Activated CD4-positive, alpha-beta T cell treated with anti-CD3 and anti-CD28 coated beads, Interleukin-2, amount 10 ng/mL, durations not matched to agents 24 days and 14 days (primary cell): ENCODE measurements at places on chromosomes 5 and 9.

DNA sequence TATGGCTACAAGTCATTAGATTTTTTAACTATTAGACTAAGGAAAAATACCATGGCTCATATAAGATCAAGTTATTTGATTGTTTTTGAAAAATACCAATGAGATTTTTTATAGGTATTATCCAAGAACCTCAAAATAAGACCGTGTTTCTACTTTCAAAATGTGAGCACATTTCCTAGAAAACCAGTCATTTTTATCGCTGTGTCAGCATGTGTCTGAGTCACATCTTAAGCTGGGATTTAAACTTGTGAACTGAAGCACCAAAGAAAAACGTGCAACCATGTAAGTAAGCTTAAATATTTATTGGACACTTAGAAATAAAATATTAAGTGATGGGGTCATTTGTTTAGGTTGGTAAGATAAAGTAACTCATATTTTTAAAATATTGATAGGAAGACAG is 1676.0 kb upstream of the NUDT12 start:
- no peak for DNase-seq

DNA sequence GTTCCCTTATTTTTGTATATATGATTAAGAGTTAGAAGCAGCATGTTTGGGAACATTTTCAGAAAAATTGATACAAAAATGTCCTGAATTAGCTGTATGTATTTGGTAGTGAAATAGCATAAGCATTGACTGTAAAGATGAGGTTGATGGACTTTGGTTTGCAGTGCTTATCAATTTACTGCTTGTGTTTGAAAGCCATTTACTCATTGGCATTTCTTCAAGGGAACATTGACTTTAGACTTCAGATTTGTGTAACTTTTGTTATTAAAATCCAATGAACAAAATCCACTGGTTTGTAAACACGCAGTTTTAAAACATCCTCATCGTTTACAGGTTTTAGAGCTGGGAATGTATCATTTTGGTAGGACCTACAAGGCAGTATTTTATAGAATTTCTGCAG is 61.3 kb downstream of the KDM4C start:
- no peak for DNase-seq

DNA sequence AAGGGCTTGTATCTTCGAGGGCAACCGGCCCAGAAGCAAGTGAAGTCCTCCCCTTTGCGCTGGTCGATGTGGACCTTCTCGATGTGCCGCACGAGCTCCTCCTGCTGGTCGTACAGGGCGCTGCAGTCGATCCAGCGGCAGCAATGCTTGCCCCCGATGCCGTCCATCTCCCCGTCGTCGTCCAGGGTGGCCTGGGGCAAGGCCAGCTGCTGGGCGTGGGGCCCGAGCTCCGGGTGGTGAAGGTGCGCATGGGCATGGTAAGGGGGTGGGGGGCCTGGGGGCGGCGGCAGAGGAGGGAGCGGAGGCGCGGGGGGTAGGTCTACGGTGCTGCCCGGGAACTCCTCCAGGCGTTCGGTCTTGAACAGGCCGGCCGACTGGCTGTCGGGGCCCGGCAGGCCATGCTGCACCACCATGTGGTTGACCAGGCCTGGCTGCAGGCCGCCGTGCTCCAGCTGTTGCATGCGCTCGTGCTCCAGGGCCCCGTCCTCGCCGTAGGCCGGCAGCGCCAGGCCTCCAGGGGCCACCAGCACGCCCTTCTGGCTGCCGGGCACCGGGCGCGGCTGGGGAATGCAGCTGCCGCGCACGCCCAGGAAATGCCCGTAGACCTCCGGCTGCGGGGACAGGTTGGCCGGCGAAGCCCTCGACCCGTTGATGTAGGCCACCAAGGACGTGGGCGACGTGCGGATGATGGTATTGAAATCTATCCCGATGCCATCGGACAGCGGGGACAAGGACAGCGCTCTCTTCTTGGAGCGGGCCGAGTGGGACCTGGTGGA is 181.8 kb downstream of the GLIS3 start:
- DNase-seq = peak; percentile 79

DNA sequence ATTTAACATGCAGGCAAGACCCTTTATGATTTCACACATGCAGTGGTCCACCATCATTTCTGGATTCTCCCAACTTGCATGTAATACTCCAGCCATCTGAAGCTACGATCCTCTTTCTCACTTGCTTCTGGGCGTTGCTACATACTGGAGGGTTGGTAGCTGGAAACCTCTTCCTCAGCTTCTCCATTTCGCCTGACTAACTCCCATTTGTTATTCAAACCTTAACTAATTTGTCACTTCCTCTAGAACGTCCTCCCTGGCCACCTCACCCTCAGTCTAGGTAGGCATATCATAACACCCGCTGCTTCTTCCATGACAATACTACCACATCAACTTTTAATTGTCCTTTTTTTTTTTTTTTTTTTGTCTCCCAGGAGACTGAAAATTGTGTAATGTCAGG is 72.6 kb upstream of the EQTN start:
- DNase-seq = no peak

- DNase-seq = no peak
Observed at GRCh38 chr5:125277494-125278154, 531.2 kb upstream of the ZNF608 start.

DNA sequence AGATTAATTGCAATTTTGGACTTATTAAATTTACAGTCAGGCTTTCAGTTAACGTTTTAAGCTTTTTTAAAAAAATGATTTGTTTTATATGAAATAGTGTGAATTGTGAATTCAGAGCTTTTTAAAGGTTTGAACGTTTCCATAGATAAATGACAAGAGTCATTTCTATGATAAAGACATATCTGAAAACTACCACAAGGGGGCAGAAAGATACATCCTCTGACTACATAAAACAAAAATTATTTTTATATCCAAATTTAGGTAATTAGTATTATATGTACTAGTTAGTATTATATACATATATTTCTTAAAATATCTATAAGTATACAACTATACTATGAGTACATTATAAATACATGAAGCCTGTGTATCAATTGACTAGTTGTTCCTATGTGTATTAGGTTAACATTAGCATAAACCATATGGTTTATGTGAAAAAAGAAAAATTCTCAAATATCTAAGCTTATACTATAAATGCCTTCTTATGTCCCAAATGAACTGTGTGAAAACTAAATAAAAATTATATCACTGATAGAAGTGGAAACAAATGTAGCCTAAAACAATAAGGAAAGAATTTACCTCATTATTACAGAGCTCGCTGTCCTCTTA is 155.2 kb downstream of the MEF2C start:
- no peak for DNase-seq

DNA sequence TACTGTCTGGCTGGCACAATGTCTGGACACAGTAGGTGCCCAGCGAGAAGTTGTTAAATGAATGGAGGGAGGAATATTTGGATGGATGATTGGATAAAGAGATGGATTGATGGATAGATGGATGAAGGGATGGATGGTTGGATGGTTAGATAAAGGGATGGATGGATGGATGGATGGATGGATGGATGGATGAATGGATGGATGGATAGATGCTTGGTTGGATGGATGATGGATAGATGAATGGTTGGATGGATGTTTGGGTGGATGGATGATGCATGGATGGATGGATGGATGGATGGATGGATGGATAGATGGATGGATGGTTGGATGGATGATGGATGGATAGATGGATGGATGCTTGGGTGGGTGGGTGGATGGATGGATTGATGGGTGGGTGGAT is 90.4 kb downstream of the UBE2QL1 start:
- DNase-seq = no peak

- DNase-seq = no peak
Observed at GRCh38 chr9:22433691-22434090, 12.9 kb upstream of the DMRTA1 start.

GRCh38 chr5:35785601-35786085 is 71.0 kb upstream of the IL7R start:
- peak; percentile 81 for DNase-seq

DNA sequence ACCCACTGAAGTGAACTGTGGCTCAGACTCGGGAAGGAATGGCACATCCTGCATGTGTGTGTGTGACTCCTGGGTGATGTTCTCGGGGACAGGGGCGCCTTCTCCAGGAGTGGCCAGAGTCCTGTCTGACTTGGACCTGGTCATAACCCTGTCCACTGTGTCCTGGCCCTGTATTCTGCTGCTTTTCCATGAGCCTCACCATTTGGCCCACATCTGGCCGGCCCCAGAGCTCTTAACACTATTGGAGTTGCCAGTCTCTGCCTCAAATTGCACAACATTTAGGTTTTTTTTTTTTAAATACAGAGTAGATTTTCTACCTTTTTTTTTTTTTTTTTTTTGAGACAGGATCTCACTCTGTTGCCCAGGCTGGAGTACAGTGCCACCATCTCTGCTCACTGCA is 278.3 kb upstream of the TUT7 start:
- no peak for DNase-seq

DNA sequence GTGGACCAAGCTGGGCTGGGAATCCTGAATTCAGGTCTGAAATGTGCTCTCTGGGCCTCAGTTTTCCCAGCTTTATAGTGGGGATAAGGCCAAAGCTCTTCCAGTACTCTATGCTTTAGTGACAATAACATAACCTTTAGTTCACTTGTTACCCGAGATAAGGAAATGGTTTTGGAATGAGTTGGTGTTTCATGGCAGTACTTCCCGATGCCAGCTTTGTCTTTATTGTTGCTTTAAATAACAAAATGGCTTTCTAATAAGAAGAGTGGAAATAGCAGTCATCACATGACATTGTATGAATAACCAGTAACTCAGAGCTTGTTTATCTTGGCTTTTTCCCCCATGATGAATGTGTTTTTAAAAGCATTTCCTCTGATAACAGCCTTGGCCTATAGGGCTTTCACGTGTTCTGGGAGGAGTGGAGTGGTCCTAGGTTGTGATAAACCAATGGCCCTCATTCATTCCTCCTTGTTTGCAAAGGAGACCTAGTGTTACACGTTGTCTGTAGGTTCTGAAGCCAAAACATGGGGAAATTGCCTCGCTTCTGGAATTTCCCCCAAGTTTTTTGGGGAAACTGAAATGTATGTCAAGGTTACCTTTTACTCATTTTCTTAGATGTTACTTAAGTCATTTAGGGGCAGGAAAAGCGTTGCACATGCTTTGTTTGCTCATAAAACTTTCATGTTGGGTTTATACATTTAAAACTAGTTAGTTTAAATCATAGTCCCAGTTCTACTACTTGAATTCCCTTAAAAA is 53.7 kb downstream of the ZNF618 start:
- DNase-seq = no peak

- DNase-seq = no peak
Observed at GRCh38 chr5:149421372-149421685, 42.2 kb upstream of the IL17B start.

DNA sequence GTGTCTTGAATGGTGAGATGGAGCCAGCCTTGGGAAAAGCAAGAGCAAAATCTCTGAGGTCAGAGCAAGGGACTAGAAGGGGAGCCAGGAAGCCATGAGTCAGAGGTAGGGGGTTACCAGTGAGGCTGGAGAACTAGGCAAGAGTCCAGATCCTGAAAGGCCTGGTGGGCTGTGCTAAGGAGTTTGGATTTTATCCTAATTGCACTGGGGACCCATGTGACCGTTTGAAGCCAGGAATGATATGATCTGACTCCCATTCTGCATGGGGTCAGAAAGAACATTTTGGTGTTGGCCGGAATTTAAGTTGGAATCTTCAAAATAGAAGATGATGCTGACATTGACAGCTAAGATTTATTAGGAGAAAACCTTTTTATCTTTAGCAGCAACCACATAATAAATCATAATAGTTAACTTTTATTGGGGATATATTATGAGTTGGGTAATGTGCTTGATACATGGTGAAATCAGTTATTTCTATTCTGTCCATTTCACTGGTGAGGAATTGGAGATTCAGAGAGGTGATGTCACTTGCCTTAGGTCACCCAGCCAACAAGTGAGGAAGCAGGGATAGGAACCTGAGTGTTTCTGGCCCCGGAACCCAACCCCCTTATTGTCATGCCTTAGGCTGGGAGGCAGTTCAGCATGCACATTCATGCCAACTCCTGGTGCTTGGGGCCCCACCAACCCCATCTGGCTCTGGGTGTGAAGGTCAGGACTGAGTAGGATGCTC is 61.5 kb upstream of the RARS1 start:
- no peak for DNase-seq

DNA sequence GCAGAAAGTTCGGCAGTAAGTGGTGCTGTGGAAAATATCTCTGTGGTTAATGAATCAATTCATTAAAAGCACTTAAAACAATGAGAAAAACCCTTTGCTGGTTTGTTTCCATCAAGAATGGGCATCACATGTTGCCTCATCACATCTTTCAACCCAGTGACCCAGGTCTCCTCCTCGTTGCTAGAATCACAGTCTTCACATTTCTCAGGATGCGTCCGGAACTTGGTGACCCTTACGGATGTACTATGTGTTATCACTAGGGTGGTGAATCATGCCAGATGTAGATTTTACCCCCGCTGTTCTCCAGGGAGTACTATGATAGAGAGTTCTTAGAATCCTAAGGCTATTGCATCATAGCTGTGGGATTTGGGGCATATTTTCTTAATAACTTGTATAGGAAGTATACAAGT is 217.9 kb upstream of the KLF4 start:
- DNase-seq = no peak

DNA sequence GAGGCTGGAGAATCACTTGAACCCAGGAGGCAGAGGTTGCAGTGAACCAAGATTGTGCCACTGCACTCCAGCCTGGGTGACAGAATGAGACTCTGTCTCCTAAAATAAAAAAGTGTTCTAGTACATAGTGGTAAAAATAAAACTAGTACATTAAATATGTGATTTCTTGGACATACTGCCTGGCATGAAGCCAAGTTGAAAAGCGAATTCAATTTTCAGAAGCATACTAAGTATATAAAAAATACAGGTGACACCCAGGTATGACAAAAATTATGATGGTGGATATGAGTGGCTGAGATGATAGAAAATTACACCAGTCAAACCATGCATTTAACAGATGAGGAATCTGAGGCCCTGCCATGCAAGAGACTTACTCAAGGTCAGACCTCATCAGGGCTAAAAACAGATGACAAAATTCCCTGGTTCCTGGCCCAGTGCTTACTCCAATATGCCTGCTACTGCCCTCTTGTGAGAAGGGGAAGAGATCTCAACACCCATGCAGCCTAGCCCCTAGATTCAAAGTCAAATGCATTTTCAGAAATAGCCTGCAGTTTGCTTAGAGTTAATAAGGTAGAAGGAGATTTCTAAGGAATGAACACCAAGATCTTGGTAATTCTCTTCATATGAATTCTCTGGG is 46.6 kb upstream of the GNPDA1 start:
- no peak for DNase-seq

DNA sequence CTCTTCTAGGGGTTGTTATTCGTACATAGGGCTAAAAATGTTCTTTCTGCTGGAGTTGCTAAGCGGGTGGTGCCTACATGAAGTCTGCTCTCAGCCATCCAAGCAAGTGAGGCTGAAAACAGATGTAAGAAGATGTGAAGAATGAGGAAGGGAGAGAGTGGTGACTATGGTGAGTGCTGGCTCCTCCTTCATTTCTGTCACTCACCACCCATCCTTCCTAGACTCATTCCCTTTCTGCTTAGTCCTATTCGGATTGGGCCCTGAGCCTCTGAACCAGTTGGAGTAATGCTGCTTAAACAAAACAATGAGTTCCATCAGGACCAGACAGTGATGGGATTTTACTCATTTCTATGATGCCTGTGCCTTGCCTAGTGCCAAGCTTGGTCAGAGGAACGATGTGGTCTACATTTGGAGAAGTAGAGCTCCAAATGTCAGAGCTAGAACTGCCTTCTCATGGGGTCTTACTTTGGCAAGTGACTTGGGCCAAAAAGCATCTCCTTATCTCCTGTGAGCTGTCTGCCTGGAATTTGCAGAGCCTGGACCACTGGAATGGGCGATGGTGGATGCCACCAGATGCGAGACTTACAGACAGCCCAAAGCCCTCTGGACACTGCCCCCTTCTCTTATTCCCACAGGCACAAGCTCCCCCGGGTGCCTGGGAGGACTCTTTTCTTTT is 192.9 kb downstream of the FBXL7 start:
- DNase-seq = no peak
